DMS53 (cell line): ENCODE measurements at places on chromosomes 12 and 14.
A peak's percentile ranks its signal among the peaks of the same experiment; 100 is the strongest.

GRCh38 chr14:51616724-51617409 is 34.8 kb upstream of the FRMD6 start:
- DNase-seq = peak; percentile 2

- DNase-seq = peak; percentile 56
Observed at GRCh38 chr12:15423629-15424028, 101.3 kb downstream of the PTPRO start.

DNA sequence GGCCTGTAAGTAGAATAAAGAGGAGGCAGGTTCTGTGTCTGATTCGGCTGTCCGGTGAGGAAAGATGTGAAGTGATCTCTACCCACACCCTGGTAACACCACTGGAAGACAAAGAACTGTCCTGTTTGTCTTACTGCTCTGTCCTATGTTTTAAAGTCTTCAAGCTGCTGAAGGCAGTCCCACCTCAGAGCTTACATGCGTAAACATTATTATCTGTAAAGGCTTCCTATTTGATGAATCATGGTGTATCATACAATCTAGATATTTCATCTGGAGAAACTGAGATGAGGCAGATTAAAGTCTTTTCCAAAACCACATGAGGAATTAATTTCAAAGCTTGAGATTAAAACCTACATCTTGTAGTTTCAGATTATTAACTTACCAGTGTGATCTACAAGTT is 427.6 kb downstream of the ZFP36L1 start:
- no peak for DNase-seq

DNA sequence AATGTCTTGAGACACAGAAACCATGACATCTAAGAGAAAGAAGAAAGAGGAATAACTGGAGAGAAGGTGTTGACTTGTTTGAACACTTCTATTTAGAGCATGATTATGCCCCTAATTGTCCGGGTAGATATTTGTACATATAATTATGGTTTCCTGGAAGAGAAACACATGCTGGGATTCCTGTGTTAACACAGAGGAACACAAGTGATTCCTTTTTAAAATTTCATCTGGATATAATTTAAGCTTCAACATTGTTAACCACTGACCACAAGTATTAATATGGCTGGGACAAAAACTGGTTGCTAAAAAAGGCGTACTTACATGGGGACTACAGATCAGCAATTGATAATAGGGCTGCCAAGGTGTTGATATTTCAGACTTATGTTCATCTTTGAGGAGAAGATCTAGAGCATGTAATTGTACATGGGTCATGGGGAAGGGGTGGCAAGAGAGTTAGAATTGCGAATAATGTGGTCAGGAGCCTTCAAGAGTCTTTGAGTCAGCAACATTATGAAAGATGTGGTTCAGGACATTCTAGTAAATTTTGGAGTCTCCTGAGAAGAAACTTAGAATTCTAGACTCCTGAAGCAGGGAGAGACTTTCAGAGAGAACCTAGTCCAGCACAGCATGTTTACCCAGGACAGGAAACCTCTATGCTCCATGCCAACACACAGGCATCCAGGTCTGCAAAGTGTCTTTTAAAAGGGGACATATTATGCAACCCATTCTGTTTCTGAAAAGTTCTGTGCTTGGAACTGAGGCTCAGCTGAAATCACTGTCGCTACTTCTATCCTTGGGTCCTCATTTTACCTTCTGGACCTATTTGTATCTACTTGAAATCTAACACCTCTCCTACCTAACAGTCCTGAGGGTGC is 56.5 kb downstream of the SLC38A1 start:
- no peak for DNase-seq

DNA sequence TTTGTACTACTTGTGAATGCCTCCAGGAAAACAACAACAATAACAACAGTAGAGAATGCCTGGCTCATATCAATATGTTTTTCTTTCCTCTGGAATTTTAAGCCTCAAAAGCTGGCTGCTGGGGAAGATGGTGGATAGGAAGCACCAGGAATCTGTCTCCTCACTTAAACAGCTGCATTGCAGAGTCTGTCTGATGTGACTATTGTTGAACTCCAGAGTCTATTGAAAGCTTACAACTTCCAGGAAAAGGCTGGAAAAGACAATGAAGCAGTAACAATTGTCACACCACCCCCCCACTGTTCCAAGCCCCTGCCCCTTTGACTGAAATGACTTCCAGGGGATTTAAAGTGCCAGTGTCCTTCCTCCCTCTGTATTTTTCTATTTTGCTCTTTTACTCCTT is 309.7 kb downstream of the BMP4 start:
- DNase-seq = no peak

DNA sequence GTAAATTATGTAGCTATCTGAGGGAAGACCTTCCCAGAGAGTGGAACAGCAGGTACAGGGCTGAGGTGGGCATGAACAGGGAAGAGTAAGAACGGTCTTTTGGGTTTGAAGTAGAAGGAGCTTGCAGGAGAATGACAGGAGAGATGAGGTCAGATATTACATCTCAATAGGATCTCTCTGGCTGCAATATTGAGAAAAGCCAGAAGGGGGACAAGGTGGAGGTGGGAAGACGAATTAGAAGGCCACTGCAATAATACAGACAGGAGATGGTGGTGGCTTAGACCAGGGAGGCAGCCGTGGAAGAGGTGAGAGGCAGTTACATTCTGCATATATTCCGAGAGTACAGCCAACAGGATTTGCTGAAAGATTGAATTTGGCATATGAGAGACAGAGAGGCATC is 310.2 kb downstream of the APAF1 start:
- DNase-seq = peak; percentile 91

DNA sequence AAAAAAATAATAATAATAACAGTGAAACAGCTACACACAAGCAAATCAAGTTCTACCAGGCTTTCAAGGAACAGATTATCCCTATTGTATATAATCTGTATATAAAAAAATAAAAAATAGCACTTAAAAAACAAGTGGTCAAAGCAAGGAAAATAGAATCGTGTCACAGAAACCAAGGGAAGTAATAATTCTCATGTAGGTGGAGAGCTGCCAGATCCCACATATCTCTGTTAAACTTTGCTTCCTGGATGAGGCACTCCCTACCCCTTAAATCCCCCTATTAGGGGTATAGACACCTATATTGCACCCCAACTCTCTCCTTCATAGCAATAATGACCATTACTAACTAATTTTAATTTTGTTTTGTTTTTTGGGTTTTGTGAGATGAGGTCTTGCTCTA is 4.4 kb upstream of the CD27 start:
- no peak for DNase-seq
